ENCODE measurements at places on chromosomes 12 and 14.

DNA sequence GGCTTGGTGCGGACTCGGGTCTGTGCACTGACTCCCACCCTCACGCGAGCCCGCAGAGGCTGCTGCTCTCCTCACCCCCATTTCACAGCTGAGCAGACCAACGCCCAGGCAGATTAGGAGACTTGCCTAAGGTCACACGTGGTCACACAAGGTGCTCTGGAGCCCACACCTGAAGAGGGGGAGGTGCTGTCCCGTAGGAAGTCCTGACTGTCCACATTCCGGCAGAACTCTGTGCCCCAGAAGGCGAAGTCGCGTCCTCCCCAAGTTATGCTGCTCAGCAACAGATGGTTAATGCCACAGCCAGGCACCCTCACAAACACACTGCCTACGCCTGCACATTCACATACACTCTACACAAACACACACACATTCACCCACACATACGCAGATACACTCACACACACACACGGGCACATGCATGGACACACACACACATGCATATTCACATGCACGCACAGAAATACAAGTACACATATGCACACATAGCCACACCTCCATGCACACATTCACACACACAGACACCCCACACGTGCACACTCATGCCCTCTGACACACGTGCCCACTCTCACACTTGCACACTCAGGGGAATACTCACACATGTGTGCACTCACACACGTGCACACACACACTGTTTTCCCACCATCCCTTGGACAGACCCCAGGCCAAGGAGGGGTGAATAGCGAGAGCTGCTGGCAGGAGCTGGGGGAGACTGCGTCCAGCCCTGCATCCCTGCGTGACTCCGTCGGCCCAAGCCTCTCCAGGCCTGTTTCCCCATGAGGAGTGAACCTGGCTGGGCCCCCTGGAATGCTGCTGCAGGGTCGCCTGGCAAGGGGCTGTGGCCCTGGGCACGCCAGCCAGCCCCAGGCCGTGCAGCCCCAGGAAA is 4.1 kb downstream of the C14orf180 start:
- no peak for DNase-seq

DNA sequence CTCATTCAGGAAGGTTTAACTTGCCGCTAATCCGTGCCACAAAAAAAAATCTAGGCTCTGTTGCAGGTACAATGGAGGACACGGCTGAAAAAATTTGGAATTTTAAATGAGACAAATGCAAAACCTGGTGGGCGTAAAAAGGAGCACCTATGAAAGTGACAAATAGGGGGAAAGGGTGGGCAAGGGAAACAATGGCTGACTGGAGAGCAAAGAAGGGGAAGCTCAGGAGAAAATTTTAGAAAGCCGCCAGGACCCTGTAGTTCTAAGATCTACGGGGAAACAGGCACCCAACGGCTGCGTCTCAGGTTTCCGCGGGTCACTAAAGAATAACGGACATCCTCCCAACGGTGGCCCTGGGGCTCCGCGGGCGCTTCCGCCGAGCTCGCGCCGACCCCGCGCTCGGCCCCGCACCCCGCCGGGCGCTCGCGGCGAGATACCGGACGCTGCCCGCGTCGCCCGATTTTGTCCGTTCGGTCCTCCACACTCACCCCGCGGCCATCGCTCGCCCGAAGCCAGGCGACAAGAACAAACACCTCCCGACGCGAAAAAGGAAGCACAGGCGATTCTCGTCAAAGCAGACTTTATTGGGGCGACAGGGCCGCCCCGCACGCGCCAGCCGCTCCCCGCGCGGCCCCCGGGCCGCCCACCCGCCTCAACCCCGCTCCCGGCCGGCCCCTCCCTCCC is 1.1 kb upstream of the YY1 start:
- no peak for DNase-seq

DNA sequence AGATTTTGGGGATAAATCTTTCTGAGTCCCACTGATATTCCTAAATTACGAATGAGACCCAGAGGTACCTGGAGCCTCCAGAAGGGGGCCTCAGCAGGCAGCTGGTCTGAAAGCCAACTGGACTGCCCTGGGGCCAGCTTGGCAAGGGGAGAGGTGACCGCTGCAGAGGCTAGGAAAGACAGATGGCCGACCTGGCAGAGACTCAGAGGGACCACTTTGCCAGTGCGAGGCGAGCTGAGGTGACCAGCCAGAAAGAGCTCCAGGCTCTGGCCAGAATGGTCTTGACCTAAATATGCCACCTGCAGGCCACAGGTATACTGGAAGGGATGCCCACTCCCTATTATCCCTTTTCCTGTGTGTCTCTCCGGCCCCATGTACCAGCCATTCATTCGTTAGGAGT is 256.8 kb upstream of the GARIN6 start:
- no peak for DNase-seq

DNA sequence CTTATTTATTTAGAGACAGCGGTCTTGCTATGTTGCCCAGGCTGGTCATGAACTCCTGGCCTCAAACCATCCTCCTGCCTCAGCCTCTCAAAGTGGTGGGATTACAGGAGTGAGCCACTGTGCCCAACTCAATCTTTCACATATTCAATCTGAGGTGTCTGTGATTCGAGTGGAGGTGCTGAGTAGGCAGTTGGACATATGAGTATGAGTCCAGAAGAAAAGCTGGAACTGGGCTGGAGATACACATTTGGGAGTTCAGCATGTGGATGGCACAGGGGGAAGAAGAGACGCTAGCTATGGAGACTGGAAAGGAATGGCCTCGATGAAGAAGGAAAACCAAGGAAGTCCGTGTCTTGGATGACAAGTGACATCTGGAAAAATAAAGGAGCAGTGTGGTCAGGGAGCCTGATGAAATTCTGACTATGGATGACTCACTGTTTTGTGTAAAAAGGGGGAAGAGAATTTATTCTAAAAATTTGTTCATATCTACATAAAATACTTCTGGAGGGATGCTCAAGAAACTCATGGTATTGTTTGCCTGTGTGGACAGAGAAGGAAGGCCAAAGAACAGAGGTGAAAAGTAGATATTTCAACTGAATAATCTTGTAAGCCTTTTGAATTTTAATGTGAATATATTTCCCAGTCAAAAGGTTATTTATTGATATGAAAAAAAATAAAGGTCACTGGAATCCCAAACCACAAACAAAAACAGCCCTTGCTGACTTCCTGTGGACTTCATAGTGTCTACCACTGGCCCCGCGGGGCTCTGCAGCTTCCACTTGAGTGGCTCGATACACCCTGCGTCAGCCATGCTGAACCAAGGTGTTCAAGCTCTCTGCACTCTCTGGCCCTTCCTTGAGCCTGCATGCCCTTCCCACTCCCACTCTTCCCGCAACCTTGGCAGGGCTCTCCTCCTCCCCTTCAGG is 8.9 kb upstream of the LTA4H start:
- DNase-seq: no peak

DNA sequence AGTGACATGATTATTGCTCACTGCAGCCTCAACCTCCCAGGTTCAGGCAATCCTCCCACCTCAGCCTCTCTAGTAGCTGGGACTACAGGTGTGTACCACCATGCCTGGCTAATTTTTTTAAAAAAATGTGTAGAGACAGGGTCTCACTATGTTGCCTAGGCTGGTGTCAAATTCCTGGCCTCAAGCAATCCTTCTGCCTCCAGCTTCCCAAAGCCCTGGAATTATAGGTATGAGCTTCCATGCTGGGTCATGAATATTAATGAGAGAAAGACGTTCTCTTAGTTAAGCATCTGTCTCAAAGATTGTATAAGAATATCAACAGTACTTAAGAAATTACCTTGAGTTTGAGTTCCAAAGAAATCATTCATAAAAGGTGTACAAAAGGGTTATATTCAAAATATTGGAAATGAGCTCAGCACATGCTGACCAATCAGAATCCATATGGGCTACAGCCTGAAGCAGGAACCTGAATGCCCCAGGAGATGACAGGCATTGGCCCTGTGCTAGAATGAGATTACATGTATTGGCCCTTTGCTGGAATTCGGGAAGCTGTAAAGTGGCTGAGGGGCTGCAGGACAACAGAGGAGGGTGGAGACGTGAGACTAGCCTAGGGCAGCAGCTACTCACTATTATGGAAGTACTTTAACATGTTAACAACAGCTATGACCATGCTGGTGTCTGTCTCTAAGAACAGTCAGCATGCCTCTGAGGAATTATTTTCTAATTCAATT is 157.0 kb upstream of the CPNE8 start:
- DNase-seq: no peak

Data from T-helper 1 cell (primary cell).